CD4-positive, alpha-beta T cell treated with Interleukin-4 for 1 hour (primary cell): ENCODE measurements at places on chromosomes 5 and 9.

GRCh38 chr5:108233617-108234155 lies 148.2 kb downstream of the FBXL17 start:
- DNase-seq = no peak

DNA sequence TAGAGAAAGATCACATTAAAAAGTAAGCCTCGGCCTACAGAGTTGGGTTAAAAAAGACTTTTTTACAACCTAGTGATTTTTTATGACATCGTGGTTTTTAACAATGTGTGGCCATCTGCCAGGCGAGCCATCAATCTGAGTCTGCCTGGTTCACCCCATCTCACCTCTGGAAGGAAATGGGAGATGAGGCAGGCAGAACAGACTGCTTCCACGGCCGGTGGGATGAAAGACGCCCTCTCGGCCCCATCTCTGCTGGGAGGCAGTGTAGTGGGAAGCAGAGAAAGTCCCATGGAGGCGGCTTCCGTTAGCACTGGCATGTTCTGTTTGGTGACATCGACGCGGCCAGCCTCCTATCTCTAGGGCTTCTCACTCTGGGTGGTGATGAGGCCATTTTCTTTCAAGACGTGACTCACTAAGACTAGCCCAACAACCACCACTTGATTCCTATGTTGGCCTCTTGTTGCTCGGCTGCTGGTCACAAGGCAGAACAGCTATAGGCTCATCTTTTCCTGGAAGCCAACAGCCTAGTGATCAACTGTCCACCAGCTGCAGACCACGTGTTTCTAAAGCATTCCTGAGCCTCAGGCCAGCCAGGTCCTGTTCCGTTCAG lies 132.4 kb upstream of the OTULINL start:
- DNase-seq = no peak

DNA sequence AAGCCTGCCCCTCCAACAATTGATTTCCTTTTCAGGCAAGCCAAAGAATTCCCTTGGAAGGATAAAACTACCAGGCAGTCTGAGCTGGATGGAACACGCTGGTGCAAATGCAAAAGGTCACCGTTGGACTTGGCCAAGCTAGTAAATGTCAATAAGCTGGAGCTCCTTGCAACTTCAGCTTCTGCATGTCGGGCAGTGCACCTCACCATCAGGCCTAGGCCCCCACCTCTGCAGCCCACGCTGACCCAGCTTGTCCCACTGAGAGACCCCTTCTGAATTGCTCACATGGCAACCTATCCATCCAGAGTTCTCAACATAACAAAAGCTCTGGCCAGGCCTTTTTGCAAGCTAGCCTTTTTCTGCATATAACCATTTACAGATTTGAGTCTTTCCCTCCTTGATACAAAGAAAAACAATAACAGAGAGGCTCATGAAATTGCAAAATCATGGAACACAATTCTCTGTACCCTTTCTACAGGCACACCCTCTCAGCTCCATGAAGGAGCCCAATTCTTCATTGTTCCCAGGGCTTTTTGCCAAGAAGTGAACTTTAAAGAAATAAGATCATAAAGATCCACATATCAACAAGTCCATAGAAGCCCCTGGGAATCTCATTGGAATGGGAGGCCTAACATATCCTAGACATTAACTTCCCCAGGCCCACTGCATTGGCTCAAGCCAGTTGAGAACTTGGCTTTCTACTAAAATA lies 123.9 kb upstream of the SLIT3 start:
- DNase-seq = no peak

GRCh38 chr9:91530829-91531228 lies 107.2 kb upstream of the NFIL3 start:
- no peak for DNase-seq

DNA sequence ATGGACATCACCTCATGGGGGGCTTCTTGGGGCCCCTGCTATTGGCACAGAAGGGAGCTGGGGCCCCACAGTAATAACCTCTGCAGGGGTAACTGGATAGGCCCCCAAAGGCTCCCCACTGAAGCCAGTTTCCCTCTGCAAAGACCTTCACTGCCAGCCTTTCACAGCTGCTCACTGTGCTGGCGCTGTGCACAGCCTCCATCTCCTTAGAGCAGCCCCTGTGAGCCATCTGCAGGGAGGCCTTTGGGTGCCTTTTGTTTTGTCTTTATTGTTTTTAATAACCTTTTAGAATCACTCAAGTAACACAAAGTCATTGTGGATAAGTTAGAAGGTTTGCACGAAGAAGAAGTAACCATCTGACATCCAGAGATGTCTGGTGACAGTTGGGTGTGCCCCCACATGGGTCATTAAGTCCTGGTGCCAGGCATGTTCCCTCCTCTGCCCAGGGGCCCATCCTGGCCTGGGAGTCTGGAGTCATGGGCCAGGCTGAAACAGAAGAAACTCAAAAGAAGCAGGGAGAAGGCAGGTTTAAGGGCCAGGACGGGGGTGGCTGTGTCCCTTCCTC lies 42.7 kb downstream of the NCS1 start:
- DNase-seq = no peak

- no peak for DNase-seq
These were observed 63.1 kb upstream of the DEPDC1B start for GRCh38 chr5:60763061-60763460.

- DNase-seq = no peak
These were observed 30.9 kb downstream of the ANGPTL2 start for GRCh38 chr9:127091526-127091925.

GRCh38 chr9:127982912-127983311 lies 2.1 kb upstream of the EEIG1 start:
- DNase-seq = no peak

DNA sequence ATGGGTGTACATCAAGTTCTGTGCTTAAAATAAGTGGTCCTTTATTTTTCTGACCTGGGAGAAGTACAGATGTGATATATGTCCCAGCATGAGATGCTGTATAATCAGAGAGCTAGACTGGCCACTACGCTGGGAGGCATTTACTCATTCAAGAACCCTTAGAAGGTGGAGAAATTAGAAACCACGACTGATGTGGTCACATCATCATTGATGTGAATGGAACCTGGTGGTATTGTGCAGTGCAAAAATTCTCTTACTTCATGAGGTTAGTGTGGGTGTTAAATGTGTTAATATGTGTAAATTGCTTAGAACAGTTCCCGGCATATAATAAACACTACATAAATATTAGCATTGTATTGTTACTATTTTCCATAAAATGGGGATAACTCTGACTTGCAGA lies 69.5 kb upstream of the CKMT2 start:
- no peak for DNase-seq

- no peak for DNase-seq
These were observed 101.6 kb upstream of the PCA3 start for GRCh38 chr9:76662476-76663281.

DNA sequence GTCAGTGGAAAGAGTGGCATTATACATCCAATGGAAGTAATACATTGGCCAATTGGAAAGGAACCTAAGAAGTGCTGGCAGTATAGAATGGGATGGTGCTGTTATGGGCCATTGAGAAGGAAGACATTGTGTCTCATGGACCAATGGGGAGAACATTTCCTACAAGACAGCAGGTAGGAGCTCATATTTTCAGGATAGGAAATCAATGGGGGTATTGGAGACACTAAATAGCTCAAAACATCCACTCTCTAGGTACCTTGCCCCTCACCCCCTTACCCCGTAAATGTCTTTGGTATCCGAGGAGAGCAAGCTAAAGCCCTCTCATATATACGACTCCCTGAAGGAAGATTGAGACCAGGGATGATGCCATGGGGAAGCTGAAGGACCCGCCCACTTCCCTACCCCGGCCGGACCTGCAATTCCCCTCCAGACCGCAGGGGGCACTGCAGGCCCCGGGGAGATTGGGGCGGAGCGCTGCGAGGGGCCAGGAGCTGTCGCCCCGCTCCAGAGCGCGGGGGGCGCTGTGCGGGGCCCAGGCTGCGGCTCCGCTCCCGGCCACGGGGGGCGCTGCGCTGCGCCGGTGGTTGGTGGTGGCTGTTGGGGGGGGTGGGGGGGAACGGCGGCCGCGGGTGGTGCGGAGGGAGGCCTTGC lies at the start of gene KDM3B:
Gene KDM3B (plus strand): TSS at position 615 of the 651 bp plus-strand sequence. CDS start 111 bp downstream, outside the sequence.
- peak; percentile 92 for DNase-seq

- DNase-seq = no peak
These were observed 995.4 kb upstream of the ACO1 start for GRCh38 chr9:31389075-31389474.

GRCh38 chr9:127626752-127627493 lies 14.8 kb downstream of the STXBP1 start:
- no peak for DNase-seq

- no peak for DNase-seq
These were observed 65.2 kb downstream of the RAPGEF1 start for GRCh38 chr9:131674425-131675421.

DNA sequence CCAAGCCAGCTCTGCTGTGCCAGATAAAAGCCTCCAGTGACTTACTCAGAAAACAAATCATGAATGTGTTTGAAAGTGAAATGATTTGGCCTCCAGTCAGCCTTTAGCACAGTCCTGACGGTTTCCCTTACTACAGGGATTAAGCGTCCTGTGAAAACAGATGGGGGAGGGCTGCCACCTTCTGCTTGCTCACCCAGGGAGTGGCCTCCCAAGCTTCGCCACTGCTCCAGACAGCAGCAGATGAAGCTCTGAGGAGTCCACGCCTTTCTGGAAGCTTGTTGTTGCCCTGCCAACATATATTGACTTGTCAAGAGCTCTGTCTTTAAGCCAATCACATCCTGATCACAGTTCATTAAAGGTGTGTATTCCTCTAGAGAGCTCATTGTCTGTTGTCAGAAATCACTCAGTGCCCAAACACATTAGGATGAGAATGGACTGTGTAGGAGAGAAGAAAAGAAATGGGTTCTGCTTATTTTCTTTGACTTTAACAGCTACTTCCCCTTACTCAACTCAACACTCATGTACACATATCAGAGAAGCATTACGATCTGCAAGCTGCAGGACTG lies 4.9 kb upstream of the FYB1 start:
- no peak for DNase-seq

DNA sequence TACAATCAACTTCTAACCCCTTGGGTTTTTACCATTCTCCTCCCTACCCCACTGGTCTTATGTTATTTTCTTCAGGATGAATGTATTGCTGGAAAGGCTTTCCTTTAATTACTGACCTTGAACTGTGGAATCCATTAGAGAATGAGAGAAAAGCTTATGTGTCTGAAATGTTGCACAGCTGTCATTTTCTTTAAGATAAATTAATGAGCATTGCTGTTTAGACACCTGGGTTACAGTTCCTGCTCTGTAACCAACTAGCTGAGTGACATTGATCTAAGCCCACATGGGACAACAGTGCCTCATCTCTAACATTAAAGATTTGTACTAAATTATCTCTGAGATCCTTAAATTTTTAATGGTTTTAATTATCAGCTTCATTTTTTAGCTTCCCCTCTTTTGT lies 507.0 kb downstream of the TAF11L14 start:
- DNase-seq = no peak

DNA sequence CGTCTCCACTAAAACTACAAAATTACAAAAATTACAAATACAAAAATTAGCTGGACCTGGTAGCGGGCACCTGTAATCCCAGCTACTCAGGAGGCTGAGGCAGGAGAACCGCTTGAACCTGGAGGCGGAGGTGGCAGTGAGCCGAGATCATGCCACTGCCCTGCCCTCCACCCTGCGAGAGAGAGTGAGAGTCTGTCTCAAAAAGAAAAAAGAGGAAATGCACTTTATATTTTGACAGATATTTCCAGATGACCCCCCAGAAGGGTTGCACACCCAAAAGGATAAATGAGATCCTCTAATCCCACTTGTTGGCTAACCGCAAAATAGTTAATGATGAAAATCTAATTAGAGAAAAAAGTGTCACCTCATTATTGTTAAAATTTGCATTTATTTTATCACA lies 2.2 kb downstream of the HSDL2 start:
- no peak for DNase-seq

DNA sequence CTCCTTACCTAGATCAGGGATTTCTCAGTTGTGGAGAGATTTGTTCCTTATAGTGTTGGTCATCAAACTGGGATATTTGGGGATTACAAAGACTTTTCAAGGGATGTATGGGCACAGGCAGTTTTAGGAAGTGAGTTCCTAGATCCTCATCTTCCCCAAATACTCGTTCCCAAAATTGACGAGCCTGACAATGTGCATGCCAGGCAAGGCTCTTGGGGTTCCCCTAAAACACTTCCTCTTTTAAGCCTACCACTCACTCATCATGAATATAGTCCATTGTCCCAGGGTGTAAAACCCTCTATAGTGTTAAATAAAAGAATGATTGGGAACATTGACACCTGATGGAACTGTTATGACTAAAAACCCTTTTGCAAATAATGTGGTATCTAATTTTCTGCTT lies 26.4 kb downstream of the PDCD1LG2 start:
- DNase-seq = peak; percentile 46

DNA sequence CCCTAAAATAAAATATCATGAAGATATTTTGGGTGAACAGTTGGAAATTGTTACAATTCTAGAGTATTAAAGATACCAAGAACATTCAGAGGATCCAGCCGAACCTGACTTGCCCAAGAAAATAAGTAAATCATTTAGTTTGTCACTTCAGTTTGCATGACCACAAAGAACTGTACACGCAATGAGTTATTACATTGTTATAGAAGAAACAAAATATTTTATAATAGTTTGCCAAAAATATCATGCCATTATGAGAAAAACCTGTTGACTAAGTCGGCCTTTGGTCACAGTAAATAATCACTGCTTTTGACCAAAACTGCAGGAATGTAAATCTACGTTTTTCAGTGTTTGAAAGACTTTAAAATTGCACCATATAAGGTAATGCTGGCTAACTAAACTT lies 27.9 kb downstream of the TRIO start:
- no peak for DNase-seq

DNA sequence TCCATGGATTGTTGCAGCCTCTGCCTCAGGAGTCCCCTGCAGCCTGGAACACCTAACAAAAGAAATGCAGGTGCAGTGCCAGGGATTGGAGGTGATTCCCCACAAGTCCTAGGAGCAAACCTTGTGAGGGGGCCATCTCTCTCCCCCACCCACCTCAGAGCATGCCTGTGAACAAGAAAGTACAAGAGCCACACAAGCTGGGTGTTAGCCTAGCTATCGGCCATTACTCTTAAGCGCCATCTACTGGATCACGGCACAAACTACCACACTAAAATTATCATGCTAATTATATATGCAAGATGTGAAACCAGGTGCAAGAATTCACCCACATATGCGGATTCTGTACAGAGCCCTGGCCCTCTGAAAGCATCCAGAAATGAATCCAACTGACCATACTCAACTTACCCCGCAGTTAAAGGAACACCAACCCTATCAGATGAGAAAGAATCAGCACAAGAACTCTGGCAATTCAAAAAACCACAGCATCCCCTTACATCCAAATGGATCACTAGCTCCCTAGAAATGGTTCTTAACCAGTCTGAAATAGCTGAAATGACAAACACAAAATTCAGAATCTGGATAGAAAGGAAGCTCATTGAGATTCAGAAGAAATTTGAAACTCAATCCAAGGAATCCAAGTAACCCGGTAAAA lies 16.5 kb upstream of the PRSS3 start:
- peak; percentile 65 for DNase-seq
